CD4-positive, alpha-beta memory T cell (primary cell): ENCODE measurements at places on chromosomes 13 and 19. TPM values are rescaled to one million over a fixed set of nuclear protein-coding genes. Genes with fewer than 3 reads are reported as not detected.

DNA sequence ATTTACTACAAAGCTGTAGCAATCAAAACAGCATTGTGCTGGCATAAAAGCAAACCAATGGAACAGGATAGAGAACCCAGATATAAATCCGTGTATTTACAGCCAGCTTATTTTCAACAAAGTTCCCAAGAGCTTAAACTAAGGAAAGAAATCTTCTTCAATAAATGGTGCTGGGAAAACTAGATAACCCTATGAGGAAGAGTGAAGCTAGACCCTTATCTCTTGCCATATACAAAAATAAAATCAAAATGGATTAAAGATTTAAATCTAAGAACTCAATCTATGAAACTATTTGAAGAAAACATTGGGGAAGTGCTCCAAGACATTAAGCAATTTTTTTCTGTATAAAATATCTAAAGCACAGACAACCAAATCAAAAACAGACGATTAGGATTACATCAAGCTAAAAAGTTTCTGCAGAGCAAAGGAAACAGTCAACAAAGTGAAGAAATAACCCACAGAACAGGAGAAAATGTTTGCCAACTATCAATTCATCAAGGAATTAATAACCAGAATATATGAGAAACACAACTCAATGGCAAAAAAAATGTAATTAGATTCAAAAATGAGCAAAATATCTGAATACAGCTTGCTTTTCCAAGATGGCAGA lies 480.7 kb downstream of the LMO7 start:
- no peak for DNase-seq
- no peak overlapping the region for H3K4me3 ChIP-seq
- H3K27me3 ChIP-seq, result no peaks in the 10 kb centered on the region
- no peaks in the 10 kb centered on the region for H3K4me1 ChIP-seq

DNA sequence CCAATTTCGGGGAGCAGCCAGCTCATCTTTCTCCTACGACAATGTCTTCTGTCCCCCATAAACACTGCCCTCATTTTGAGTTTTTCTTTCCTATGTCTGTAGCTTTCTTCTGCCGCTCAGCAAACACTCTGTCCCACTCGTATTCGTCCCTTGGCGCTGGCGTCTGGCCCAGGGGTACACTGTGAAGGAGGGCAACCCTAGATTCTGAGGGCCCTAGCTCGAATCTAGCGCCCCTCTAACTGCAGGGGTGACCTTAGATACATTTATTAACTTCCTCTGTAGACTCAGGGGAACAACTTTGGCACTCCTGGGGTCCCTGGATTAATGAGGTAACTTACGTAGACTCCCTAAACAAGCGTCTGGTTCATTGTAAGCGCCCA lies 677 bp upstream of the LRCH1 start:
- H3K4me3 ChIP-seq, result peak overlapping the region; percentile 83
- no peak for DNase-seq
- H3K4me1 ChIP-seq, result peaks cover 38% of the 10 kb centered on the region

DNA sequence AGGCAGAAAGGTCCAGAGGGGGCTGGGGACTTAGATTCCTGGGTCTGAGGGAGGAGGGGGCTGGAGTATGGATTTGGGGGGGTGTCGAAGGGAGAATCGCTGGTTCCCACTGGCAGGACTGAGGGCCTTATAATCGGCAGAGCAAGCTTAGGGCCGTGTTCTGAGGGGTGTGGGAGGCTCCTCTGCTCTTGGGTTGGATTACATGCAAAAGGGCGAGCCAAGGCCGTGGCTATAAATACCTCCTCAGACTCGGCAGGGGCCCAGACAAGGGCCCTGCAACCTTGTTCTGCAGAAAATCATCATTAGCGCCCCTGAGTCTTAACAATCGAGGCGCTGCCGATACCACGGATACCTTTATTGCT lies 707 bp upstream of the MAMSTR start:
- DNase-seq, result no peak
- peak overlapping the region; percentile 75 for H3K4me3 ChIP-seq
- H3K27ac ChIP-seq, result no peak overlapping the region
- no peaks in the 10 kb centered on the region for H3K27me3 ChIP-seq
- peaks cover 16% of the 10 kb centered on the region for H3K4me1 ChIP-seq
- no peaks in the 10 kb centered on the region for H3K36me3 ChIP-seq

- H3K4me1 ChIP-seq, result no peaks in the 10 kb centered on the region
- H3K27ac ChIP-seq, result no peak overlapping the region
- DNase-seq, result no peak
- no peaks in the 10 kb centered on the region for H3K36me3 ChIP-seq
- H3K4me3 ChIP-seq, result no peak overlapping the region
- no peaks in the 10 kb centered on the region for H3K27me3 ChIP-seq
These were observed 243.2 kb downstream of the OXGR1 start for GRCh38 chr13:96751089-96751488.

ZNF541 gene
- total RNA-seq, result 0.79 TPM

- no peak overlapping the region for H3K4me3 ChIP-seq
- H3K27ac ChIP-seq, result no peak overlapping the region
- no peaks in the 10 kb centered on the region for H3K36me3 ChIP-seq
- H3K4me1 ChIP-seq, result no peaks in the 10 kb centered on the region
- DNase-seq, result no peak
These were observed 24.4 kb downstream of the B3GLCT start for GRCh38 chr13:31224174-31224669.

CYSLTR2 gene
- total RNA-seq, result 3.3 TPM

- no peak for DNase-seq
- peak overlapping the region; percentile 35 for H3K4me3 ChIP-seq
- H3K36me3 ChIP-seq, result no peaks in the 10 kb centered on the region
- peak overlapping the region; percentile 45 for H3K27ac ChIP-seq
- H3K4me1 ChIP-seq, result peaks cover 51% of the 10 kb centered on the region
These were observed 9.6 kb upstream of the BBC3 start for GRCh38 chr19:47240556-47240955.

DNA sequence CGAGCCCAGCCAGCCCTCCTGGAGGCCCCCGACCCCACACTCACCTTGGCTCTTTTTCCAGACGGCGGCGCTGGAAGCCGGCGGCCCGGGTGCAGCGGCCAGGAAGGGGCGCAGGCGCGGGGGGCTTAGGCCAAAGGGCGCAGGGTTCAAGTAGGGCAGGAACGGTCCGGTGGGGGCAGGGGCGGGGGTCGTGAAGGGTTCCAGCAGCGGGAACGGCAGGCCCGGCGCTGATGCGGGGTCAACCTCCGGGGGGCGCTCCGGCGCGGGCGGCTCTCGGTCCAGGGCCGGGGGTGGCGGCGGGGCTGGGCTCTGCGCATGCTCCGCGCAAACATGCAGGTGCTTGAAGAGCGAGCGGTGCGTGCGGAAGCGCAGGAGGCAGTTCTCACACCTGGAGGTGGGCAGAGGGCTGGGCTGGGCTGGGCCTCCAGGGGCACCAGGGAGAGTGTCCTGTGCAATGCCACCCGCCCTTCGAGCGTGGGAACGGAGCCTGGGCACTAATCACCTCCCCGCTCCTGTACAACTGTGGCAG lies 2.3 kb downstream of the ZNF414 start:
- H3K36me3 ChIP-seq, result no peaks in the 10 kb centered on the region
- no peak overlapping the region for H3K27ac ChIP-seq
- no peak overlapping the region for H3K4me3 ChIP-seq
- no peak for DNase-seq

DNA sequence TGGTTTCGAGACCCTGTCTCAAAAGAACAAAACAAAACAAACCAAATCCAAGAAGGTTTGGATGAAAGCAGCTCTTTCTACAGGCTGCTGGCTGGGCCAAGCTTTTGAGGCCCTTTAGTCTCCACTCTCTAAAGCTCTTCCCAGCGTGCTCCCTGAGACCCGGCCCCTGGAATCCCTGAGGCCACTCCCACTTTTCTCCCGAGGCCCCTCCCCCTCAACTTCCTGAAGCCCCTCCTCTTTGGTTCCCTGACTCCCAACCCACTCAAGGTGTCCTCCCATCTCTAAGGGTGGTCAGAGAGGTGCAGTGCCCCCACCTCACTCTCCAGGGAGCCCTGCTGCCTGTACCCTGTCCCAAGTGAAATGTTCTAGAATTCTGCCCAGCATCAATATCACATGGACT lies 10.6 kb downstream of the ERICH6B start:
- H3K4me1 ChIP-seq, result no peaks in the 10 kb centered on the region
- DNase-seq, result no peak
- H3K27ac ChIP-seq, result no peak overlapping the region
- no peak overlapping the region for H3K4me3 ChIP-seq
- no peaks in the 10 kb centered on the region for H3K27me3 ChIP-seq

DNA sequence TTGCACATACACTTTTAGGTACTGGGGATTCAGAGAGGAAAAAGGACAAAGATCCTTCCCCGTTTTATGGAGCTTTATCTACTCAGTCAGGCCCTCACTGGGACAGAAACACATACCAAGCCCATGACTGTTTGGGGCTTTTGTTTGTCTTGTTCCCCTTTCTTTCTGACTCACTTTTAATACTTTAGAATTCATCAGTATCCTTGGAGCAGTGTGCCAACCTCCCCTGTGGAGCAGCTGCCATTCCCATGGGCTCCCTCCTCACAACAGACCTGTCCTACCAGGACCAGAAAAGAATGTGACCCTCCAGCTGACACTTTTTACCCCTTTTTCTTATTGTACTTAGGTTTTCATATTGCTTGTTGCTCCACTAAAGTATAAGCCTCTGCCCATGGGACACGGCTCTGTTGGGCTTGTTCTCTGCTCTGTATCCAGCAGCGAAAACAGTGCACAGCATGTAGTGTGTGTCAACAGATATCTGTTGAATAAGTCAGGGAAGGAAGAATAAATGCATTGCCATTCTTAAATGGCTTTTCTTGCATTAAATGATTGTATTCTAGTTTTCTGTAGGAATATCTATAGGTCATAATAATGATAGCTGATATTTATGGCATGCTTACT lies 431.1 kb downstream of the EFNB2 start:
- H3K27me3 ChIP-seq, result no peaks in the 10 kb centered on the region
- H3K27ac ChIP-seq, result no peak overlapping the region
- no peak overlapping the region for H3K4me3 ChIP-seq
- H3K36me3 ChIP-seq, result no peaks in the 10 kb centered on the region

ZFP28 gene
- total RNA-seq, result 8.8 TPM
